ENCODE measurements at places on chromosomes 12 and 14.
A peak's percentile ranks its signal among the peaks of the same experiment; 100 is the strongest.

- DNase-seq = peak; percentile 80
These were observed 45.2 kb upstream of the KCNJ8 start for GRCh38 chr12:21819678-21820077.

- no peak for DNase-seq
These were observed 22.8 kb downstream of the UTP20 start for GRCh38 chr12:101302741-101303140.

GRCh38 chr12:116135209-116135930, 142.1 kb downstream of the MED13L start:
- DNase-seq = no peak

DNA sequence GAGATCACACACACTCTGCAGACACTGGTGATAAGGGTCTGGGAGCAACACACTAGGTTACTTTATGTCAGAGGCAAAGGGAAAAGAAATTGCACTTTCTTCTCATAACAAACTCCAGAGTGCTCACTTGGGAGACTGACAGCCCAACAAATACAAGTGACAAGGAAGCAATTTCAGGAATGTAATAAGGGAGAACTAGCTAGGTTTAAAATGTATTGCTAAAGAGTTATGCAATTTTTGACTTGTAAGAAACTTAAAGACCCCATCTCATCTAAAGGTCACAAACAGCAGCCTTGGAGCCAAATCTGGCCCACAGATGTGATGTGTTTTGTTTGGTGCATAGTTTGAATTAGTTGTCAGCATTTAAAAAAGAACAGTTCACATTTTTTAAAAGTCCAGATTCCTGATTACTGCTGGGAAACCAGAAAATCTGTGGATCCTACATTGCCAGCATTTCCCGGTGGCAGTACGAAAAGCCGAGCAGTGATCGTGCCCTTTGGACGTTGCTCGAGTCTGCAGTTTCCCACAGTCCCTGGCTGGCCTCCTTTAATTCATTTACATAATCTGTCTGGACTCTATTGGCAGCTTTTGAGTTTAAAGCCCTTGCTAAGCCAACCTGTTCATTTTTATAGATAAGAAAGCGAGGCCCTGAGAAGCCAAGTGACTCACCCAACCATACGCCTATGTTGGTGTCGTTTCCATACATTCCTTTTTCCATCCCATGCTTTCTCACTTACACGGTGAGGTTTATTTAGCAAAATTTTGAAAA, 42.0 kb upstream of the ETV6 start:
- peak; percentile 86 for DNase-seq

DNA sequence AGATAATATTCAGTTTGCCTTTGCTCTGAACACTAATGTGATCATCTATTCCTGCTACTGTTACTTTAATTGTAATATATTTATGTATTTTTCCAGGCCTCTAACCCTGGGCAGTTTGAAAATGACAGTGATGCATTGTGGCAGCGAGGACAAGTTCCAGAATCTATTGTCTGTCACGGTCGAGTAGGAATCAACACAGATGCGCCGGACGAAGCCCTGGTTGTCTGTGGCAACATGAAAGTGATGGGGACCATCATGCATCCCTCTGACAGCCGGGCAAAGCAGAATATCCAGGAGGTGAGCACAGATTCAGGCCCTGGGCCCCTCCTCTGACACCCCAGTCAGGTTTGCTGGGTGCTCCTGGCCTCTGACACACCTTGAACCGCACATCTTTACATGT, 78.5 kb downstream of the MYRFL start:
- DNase-seq = no peak

DNA sequence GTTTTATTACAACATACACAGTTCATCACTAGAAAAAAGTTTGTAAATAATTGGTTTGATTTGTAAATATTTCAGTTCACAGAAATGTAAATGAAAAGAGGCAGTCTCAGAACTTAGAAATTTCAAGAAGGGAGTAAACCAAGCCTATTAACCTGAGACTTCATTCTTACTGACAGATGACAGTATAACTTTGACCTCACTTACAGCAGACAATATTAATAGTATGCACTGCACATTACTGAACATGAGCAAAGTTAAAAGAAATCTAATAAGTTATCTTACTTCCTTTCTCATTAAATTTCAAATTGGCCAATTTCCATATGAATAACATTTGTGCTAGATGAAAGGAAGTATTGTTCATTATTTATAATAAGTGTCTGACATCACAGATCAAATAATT, 235.8 kb downstream of the SLC6A15 start:
- DNase-seq = no peak

- no peak for DNase-seq
These were observed 16.8 kb upstream of the DYNC1H1 start for GRCh38 chr14:101947577-101947903.

DNA sequence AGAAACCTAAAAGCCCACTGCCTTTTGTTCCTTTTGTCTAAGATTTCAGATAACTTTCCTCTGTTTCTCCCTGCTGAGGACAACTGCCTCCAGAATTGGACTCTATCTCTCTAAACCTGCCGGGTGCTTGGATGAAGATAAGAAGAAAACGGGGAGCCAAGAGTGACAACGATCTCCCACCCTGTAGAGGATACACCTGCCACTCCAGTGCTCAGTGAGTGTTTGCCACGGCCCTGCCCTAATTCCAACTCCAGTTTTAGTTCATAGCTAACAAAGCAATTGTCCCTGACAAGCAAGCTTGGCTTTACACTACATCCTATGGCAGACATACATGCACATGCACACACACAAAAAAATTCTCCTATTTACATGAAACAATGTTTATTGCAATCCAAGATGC, 39.3 kb downstream of the EPS8 start:
- no peak for DNase-seq

GRCh38 chr14:51394384-51394783, 154.3 kb downstream of the TMX1 start:
- DNase-seq = no peak

- DNase-seq = no peak
These were observed 19.6 kb upstream of the PPFIA2 start for GRCh38 chr12:81778719-81779118.

DNA sequence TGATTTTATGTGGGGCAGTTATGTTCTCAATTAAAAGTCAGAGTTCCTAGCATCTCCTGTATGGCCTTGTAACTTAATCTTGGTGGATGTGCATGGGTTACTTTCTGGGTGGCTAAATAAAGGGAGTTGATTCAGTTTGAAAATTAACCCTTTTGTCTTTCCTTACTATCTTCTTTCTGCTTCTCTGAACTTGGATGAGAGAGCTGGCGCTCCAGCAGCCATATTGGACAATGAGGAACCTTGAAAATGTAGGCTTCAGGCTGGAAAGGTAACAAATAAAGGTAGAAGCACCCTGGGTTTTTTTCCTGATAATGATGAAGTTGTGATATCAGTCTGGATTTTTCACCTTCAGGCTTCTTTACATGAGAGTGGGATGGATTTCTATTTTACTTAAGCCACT, 714.1 kb upstream of the TMEM132C start:
- no peak for DNase-seq

DNA sequence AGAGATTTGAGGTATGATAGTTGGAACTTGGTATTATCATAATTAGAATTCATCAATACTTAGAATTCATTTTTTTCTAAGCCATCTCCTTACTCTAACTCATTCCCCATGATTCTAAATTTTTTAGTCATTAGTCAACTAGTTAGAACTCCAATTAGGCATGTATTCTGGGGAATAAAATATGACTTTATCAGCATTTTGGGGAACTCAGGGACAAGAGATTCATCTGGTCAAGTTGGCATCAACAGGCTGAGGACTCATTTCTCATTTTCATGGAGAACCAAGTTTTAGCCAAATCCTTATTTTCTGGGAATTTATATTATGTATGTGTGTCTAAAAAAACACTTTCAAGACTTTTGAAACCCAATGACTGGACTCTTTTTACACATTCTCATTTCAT, 29.2 kb downstream of the DIP2B start:
- no peak for DNase-seq

DNA sequence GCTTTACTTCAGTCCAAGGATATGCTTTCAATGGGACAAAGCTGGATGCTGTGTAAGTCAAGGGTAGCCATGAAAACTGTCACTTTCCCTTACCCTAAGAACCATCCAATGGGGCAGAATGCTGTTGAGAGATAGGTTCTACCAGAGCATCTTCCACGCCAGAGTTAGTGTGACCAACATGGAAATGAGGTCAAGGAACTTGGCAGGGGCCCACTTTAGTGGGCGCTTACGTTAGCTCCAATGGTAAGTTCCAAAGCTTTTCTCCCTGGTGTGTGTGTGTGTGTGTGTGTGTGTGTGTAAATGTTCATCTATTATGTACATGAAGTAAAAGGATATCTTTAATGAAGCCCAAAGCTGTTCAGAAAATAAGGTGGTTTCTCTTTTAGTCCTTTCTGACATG, 124.1 kb downstream of the GTF2A1 start:
- no peak for DNase-seq

- peak; percentile 3 for DNase-seq
These were observed 251.8 kb downstream of the APAF1 start for GRCh38 chr12:98896938-98897337.

GRCh38 chr12:79344855-79345847, 345.6 kb downstream of the PAWR start:
- peak; percentile 70 for DNase-seq

- DNase-seq = no peak
These were observed 4.5 kb upstream of the KRT71 start for GRCh38 chr12:52557476-52557875.

DNA sequence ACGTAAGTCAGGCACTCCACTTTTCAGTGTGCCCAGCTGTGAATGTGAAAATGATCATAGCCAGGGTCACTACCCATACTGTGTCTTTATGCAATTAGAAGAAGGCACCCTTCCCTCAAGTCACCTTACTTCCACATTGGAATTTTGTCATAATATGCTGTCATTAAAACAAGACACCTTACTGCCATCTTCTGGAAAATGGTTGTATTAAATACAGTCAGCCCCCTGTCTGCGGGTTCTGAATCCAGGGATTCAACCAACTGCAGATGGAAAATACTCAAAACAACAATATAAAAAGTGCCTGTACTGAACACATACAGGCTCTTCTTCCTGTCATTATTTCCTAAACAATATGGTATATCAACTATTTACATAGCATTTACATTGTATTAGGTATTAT, 70.2 kb upstream of the TBX5 start:
- DNase-seq = no peak

DNA sequence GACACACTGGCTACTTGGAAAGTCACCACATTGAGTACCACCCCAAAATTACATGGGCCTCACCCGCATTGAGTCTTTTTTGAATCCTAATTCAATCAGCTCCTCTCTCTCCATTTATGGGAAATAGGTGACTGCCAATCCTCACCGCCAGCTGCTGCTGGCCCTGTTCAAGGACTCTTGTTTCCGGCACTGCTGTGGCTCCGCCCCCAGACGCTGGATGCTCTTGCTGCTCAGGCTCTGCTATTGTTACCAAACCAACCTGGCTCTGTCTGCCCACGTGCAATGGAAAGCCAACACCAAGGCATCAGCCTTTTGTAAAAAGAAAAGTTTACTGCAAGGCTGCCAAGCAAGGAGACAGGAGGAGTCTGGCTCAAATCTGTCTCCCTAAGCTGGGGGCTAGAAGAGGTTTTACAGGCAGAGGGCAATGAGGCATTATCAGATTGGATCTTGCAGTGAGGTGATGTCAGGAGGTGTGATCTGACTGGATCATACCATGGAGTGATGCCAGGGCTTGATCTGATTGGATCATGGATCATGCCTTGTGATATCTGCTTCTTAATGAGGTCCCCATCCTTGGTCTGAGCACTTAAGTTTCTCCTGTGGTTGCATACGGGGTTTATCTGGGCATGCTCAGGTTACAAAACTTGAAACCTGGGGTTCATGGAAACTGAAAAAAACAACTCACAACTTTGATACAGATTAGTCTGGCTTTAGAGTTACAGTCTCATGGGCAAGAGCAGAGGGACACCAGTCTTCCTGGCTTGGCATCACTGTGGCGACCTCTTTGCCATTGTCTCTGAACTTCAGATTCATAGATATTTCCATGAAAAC, 117.1 kb upstream of the SLC35F4 start:
- no peak for DNase-seq

GRCh38 chr12:49066120-49066519, 3.7 kb downstream of the RHEBL1 start:
- DNase-seq = no peak

DNA sequence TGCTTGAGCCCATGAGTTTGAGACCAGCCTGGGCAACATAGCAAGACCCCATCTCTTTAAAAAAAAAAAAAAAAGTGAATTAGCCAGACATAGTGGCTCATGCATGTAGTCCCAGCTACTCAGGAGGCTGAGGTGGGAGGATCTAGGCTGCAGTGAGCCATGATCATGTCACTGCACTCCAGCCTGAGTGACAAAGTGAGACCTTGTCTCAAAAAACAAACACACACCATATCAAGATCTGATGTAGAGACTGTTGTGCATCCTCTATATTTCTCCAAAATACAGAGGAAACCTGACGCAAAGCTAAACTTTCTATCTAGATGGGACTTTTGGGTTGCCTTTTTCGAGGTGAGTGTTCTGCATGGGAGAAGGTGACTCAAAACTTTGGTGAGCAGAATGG, 77.4 kb upstream of the SLC8A3 start:
- DNase-seq = no peak

DNA sequence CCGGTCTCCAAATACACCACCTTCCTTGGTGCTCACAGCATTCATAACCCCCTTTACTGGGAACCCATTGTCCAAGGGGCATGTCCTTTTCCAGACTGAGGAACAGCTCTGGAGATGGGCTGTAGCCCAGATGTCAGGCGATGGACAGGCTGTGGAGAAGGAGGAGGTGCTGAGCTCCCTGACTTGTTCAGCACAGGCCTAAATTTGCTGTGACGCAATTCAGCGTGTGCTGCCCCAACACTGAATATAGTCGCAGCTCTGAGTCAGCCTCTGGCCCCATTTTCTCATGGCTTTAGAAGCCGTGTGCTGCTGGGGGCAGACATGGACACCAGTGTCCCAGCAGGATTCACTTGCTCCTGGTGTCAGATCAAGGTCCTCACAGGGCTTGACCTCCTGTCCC, 269.1 kb downstream of the EMP1 start:
- no peak for DNase-seq

- DNase-seq = no peak
These were observed 72.8 kb downstream of the GALNT4 start for GRCh38 chr12:89451841-89452251.

All from Caco-2 (cell line).